ENCODE measurements at places on chromosomes 7 and 10.

DNA sequence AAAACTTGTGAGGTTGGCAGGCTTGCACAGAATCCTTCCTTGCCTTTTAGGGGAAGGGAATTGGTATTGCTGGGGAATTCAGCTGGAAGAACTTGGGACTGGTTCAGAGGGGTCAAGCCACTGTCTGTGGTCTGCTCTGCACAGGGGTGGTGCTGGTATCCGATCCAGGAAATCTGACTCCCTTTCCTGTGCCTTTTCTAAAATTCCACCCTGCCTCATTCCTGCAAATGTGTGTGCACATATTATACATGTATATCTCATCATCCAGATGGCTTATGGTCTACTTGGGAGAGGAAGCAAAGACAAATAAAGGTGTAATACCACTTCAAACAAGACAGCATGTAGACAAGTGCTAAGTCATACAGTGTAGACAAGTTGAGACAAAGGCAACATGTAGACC lies 14.3 kb downstream of the UBTD1 start:
- no peak for ATAC-seq

- peak; percentile 4 for ATAC-seq
Measured at GRCh38 chr7:99326408-99326782, 697 bp downstream of the ARPC1A start.

DNA sequence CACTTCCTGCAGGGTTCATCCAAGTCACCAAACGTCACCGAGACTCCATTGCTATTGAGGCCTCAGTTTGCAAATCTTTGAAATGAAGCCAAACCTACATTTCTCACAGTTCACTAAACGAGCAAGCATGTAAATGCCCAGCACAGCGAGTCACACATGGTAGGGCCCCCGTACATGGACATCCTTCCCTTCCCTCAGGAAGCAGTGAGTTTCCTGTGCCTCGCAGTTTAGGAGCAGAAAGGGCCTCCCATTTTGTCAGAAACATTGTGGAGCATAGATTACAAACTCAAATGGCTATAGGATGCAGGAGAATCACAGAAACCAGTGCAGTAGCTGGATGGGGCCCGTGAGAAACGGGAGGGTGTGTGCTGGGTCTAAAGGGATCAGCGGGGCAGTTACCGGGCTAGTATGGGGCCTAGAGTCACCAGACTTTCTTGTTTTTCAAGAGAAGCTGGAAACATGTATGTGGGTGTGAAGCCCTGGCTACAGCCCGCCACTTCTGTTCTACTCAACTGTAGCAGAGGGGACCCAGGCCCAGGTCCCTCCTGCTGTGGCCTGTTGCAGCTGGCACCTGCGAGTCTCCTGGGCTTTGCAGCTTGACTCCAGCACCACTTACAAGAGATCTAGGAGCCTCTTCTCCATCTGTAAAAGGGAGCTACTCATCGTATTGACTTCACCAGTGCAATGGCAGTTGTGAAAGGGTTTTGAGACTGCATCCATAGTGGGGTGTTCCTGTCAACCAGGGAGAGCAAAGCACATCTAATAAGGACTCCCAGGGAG lies 14.2 kb upstream of the SLC18A3 start:
- no peak for ATAC-seq

GRCh38 chr7:140623980-140624379 lies 16.6 kb downstream of the DENND2A start:
- no peak for ATAC-seq

Data from SK-N-SH treated with all-trans-retinoic acid at 6 μM for 48 hours (cell line).